Stimulated activated CD4-positive, alpha-beta T cell treated with anti-CD3 and anti-CD28 coated beads, Interleukin-15, amount 100 ng/mL, for 1 hour (primary cell): ENCODE measurements at places on chromosomes 11 and 22.

DNA sequence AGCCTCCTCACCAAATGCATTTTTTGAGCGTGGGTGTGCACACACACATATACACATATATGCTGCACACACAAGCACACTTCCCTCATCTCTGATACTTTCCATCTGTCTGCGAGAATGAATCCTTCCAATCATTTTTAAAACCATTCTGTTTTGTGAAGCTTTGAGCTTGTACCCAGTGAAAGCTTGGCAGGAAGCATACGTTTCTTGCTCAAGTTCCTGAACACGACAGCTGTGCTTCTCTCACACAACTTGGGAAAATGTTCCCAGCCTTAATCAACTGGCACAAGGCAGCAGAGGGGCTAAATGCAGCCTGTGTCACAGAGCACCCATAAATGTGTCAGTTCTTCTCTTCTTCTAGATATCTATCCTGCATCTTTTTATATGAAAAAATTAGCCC lies 524.0 kb upstream of the KIRREL3 start:
- DNase-seq, result no peak

DNA sequence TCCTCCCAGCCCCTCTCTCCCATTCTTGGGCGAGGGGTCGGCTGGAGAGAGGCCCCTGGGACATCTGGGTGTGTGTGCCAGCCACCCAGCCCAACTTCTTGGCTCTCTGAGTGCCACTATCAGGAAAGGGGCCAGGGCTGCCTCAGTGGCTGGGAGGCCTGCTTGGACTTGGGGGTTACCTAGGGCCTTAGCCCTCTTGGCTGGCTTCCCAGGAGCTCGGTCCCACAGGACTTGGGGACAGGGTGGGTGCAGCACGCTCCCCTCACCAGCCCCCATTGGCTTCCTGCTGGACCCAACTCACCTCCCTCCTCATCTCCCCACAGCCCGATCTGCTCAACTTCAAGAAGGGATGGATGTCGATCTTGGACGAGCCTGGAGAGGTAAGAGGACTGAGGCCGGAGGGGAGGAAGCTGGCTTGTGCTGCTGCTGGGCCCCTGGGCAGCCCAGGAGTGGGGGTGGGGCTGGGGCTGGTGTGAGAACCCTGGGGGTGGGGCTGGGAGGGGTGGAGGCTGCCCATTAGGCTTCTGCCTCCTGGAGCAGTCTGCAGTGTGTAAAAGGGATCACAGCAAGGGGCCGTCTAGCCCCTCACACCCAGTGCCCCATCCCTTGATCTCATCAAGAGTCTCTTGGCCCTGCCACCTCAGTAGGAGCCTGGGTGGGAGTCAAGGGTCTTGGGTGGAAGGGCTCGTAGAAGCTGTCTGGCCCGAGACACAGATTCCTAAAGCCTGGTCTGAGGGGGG lies 54.8 kb downstream of the TRIOBP start:
- DNase-seq, result no peak

GRCh38 chr11:90930252-90930651 lies 707.4 kb upstream of the CHORDC1 start:
- DNase-seq, result no peak

DNA sequence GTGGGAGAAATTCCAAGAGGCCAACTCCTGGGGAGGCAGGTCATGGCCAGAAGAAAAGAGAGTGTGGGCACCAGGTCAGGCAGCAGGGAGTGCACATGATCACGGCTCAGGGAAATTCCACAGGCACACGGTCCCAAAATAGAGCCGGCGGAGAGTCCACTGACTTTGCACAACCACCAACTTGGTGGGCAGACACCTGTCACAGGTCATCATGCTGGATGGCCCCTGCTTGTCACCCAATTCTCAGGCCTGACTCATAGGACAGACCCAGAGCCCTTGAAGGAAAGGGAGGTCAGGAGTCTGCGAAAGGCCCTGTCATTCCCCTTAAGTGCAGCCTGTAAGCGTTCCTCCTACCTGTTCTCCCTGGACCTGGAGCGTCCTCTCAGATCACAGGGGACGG lies 15.8 kb downstream of the APOL2 start:
- no peak for DNase-seq

- DNase-seq, result no peak
These were observed 1227.2 kb upstream of the TENM4 start for GRCh38 chr11:80668039-80668438.

DNA sequence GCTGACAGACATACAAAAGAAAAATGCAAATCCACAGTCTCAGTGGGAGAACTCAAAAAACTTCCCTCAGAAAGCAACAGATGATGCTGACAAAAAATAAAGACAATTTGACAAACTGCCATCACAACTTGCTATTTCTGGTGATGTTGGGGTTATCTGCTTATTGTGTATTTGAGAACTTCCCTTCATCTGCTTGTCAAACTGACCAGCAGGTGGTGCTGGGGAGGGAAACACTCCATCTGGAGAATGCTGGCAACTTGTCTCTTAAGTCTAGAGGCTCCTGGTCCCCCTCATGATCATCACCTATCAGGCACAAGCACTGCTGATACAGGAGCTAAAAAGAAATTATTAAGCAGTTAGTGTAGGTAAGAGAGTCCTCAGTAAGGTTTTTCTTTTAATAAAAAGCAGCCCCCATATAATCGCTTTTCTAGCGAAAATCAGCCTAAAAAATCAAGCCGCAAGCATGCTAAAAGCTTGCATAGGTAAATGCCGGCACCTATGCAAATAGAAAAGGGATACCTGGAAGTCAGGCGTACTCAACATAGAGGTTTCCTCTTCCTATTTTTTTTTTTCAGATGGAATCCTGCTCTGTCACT lies 9.8 kb upstream of the FAM111B start:
- peak; percentile 28 for DNase-seq

DNA sequence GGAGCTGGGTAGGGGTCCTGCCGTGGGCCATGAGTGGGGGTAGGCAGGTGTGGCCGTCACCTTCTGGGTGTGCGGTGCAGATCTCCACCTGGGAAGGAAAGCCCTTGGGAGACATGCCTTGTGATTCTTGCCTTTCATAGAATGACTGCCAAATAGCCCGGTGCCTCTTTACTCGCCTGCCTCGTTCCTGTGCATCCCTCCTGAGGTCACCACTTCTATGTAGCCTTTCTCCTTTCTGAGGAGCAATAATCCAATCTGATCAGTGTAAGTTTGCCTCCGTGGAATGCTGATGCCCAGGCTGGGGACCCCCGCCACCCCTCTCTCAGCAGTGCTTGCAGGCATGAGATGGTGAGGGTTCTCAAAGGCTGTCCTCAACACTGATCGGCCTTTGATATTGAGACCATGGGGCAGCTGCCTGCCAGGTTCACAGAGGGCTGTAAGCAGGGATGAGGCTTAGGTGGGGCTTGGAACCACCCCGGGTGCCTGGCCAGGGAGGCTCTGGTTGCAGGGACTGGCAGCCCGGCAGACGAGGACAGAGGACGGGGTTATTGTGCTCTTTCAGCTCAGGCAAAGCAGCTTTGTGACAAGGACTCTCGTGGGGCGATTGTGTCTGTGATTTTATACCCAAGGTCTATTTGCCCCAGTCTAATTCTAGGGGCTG lies 86.1 kb upstream of the WNT7B start:
- no peak for DNase-seq

DNA sequence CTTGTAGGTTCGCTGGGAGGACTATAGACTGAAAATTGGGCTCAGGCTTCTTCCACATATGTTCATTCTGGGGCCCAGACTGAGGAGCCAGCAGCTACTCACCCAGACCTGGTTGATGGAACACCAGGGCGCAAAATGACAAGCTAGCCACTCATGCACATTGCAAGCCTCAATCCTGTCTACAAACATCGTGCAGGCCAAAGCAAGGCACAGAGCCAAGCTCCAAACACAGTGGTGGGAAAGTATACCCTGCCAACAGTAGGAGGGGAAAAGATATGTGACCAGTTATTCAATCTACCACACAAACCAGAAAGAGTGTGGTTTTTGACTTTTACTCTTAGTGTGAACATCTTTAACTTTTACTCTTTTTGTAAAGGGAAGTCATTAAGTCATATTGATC lies 660.5 kb downstream of the NTM start:
- no peak for DNase-seq

GRCh38 chr11:36427876-36428275 lies 82.2 kb downstream of the TRAF6 start:
- no peak for DNase-seq

- no peak for DNase-seq
These were observed 206.9 kb downstream of the DBX1 start for GRCh38 chr11:19953336-19953735.

DNA sequence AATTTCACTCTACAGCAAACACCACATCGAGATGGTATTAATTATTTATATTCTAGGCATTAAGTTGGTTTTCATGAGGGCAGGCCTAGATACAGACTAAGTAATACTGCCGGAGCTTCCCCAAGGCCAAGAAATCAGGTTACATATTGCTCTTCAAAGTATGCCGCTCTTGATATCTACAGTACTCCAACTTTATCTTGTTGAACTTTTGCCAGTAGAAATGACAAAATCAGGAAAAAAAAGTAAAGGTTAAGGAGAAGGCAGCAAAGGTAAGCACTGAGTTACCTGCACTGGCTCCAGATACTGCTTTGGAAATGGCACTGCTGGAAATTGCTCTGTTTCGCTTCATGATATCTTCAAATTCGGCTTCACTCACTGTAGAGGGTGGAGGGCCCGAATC lies 14.4 kb downstream of the CPSF7 start:
- DNase-seq, result no peak

GRCh38 chr11:45243967-45244366 lies 42.2 kb downstream of the SYT13 start:
- no peak for DNase-seq

DNA sequence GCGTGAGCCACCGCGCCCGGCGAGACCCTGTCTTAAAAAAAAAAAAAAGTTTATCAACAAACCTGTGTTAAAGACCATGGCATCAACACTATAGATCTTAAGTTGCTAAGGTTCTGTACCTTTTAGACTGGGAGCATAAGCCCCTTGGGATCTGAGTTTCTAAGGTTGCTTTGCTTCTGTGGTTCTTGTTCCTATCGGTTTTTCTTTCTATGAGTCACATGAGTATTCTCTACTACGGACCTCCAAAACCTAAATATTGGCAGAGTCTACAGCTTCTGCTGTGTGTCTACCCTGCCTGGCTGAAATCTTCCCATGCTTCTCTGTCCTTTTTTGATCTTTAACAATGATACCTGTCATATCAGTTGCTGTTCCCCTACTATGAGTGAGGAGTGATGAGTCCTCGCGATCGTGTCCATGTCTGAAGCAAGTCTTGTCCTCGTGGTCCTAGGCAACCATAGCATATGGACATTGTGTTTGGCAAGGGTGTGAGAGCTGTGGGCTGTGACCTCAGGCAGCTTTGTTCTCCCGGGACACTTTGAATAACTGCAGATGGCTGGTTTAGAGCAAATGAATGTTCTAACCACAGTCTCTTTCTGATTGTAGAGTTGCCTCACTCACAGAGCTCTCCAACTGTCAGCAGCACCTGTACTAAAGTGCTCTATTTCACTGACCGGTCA lies 9.0 kb upstream of the DLAT start:
- DNase-seq, result no peak

DNA sequence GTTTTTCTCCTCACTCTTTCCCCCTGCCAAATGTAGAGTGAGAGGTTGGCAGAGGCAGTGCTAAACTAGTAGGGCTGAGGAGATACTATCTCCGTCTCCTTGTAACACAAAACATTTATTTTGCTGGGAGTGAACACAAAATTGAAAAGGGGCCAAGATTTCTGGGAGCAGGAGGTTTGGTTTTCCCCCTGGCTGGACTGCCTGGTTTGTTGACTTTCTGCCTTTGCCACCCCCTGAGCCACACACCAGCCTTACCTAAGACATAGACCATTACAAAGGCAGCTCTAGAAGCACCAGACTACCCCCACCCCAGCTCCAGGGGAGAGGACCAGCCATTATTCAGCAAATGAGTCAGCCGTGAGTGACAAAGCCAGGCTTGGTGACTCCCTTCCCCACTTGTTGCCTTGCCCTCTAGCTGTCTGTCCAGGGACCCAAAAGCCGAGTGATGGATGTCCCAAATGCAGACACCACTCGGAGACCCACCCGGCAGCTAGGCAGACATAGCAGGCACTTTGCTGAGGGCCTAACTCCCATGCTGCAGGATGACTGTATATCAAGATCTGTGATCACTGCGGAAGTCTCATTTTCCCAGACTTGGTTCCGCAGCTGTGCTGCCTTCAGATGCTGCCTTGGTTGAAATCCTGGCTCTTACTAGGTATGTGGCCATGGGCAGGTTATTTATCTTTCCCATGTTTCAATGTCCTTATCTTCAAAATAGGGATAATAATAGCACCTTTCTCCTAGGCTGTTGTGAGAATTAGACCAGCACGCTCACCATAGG lies 17.7 kb upstream of the CDON start:
- DNase-seq, result no peak

- DNase-seq, result no peak
These were observed 115.8 kb upstream of the PITPNB start for GRCh38 chr22:28034760-28035401.
